ENCODE measurements at places on chromosomes 5 and 9. TPM values are rescaled to one million over a fixed set of nuclear protein-coding genes. Genes with fewer than 3 reads are reported as not detected.

- no peak for DNase-seq
- no peak overlapping the region for H3K27ac ChIP-seq
- H3K4me3 ChIP-seq: no peak overlapping the region
- no peaks in the 10 kb centered on the region for H3K27me3 ChIP-seq
These were observed 105.9 kb downstream of the RFX3 start for GRCh38 chr9:3419893-3420292.

DNA sequence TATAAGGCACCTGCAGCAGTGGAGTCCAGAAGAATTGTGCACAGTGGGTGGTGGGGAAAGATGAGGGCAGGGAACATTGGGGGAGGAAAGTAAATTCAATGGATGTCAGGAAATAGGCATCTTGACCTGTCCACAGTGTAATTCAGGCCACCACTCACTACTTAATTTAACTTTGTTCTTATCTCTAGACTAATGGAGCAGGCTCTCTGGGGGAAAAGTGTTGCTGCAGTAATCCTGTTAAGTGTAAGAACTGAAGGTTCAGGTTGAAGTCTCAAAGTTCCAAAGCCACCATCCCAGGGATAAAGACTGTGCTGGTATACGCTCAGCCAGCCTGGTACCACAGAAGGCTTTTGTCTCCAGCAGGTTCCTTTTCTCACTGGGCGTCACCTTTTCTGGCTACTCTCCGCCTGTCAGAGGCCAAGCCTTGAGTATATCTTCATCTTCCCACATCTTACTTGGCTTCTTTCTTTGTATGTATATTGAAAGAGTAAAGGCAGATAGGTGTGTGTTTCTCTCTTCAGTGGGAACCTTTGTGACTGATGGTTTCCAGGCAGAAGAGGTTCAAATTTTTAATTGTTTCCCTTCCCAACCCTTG is 150.9 kb upstream of the DMRT1 start:
- H3K4me1 ChIP-seq: peaks cover 3% of the 10 kb centered on the region
- H3K27me3 ChIP-seq: no peaks in the 10 kb centered on the region
- no peak overlapping the region for H3K27ac ChIP-seq
- H3K36me3 ChIP-seq: no peaks in the 10 kb centered on the region

GRCh38 chr9:84932915-84933527 is 263.5 kb downstream of the NTRK2 start:
- no peaks in the 10 kb centered on the region for H3K27me3 ChIP-seq
- no peak overlapping the region for H3K4me3 ChIP-seq
- no peak overlapping the region for H3K27ac ChIP-seq
- H3K36me3 ChIP-seq: no peaks in the 10 kb centered on the region

GRCh38 chr5:34509392-34509791 is 146.7 kb upstream of the RAI14 start:
- H3K27ac ChIP-seq: no peak overlapping the region
- H3K4me3 ChIP-seq: no peak overlapping the region
- no peaks in the 10 kb centered on the region for H3K4me1 ChIP-seq
- H3K27me3 ChIP-seq: no peaks in the 10 kb centered on the region
- no peak for DNase-seq
- H3K36me3 ChIP-seq: no peaks in the 10 kb centered on the region

GRCh38 chr5:167745868-167746267 is 545.6 kb upstream of the WWC1 start:
- no peaks in the 10 kb centered on the region for H3K4me1 ChIP-seq
- no peaks in the 10 kb centered on the region for H3K27me3 ChIP-seq
- H3K27ac ChIP-seq: no peak overlapping the region
- no peak for DNase-seq

- no peak overlapping the region for H3K4me3 ChIP-seq
- no peak for DNase-seq
- H3K27ac ChIP-seq: no peak overlapping the region
- no peaks in the 10 kb centered on the region for H3K36me3 ChIP-seq
These were observed 204.9 kb upstream of the TARS1 start for GRCh38 chr5:33235824-33236223.

DNA sequence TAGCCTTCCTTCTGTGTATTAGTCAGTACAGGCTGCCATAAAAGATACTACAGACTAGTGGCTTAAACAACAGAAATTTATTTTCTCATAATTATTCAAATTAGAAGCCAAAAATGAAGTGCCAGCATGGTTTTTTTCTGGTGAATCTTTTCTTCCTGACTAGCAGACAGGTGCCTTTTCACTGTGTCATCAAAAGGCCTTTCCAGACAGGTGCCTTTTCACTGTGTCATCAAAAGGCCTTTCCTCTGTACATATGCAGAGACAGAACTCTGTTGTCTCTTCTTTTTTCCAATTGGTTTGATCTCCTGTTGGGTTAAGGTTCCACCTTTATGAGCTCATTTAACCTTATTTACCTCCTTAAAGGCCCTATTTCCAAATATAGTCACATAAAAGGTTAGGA is 599.9 kb downstream of the ISL1 start:
- H3K36me3 ChIP-seq: no peaks in the 10 kb centered on the region
- no peak overlapping the region for H3K4me3 ChIP-seq
- H3K4me1 ChIP-seq: no peaks in the 10 kb centered on the region
- no peaks in the 10 kb centered on the region for H3K27me3 ChIP-seq

DNA sequence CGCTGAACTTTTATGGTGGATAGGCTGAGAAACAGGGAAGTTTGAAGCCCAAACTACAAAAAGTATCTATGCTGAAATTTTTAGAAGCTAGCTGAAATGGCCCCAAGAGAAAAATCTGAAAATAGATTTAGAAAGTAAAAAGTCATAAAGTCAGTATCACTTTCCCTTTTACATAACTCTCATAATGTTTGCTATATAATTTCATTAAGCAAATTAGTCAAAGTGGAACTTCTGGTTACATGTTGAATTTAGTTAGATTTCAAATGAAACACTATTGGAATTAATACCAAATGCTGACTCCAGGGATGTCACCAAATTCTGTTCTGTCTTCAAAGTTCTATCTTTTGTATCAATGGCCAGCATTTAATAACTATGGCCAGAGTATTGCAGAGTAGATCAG is 126.9 kb downstream of the TTC39B start:
- H3K27ac ChIP-seq: no peak overlapping the region
- no peak for DNase-seq
- no peaks in the 10 kb centered on the region for H3K36me3 ChIP-seq
- no peaks in the 10 kb centered on the region for H3K4me1 ChIP-seq
- H3K27me3 ChIP-seq: no peaks in the 10 kb centered on the region

DNA sequence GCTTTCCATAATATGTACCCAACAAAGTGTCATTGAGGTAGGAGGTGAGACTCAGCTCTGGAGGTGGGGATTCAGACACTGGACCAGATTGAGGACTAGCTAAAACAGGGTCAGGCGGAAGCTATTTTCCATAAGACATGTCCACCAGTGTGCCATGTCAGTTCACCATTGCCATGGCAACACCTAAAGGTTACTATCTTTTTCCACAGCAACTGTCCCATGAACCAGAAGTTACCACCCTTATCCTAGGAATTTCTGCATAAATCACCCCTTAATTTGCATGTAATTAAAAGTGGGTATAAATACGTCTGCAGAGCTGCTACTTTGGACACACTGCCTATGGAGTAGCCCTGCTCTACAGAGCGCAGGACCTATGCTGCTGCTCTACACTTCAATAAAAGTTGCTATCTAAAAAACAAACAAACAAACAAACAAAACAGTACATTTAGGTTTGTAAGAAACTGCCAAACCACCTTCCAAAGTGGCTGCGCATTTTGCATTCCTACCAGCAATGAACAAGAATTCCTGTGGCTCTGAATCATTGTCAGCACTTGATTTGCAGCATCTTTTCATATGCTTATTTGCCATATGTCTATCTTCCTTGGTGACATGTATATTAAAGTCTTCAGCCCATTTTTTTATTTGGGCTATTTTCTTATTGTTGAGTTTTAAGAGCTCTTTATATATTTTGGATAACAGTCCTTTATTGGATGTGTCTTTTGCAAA is 18.0 kb upstream of the TRIM32 start:
- no peaks in the 10 kb centered on the region for H3K36me3 ChIP-seq
- H3K4me1 ChIP-seq: no peaks in the 10 kb centered on the region

GRCh38 chr9:126927419-126927818 is 12.8 kb downstream of the RALGPS1 start:
- H3K27me3 ChIP-seq: no peaks in the 10 kb centered on the region
- no peak for DNase-seq
- H3K4me3 ChIP-seq: no peak overlapping the region
- H3K36me3 ChIP-seq: peaks cover 3% of the 10 kb centered on the region

RHOBTB3 gene
- polyA plus RNA-seq: 1.7 TPM

HAND1 gene
- polyA plus RNA-seq: not detected

PPIC gene
- not detected for polyA plus RNA-seq

SPARC gene
- 0.45 TPM for polyA plus RNA-seq

RLN2 gene
- polyA plus RNA-seq: 0.94 TPM

PCDHGA7 gene
- polyA plus RNA-seq: 0.23 TPM

LHX6 gene
- 0.04 TPM for polyA plus RNA-seq

Data from B cell (primary cell).